ENCODE measurements at places on chromosomes 4 and X.

DNA sequence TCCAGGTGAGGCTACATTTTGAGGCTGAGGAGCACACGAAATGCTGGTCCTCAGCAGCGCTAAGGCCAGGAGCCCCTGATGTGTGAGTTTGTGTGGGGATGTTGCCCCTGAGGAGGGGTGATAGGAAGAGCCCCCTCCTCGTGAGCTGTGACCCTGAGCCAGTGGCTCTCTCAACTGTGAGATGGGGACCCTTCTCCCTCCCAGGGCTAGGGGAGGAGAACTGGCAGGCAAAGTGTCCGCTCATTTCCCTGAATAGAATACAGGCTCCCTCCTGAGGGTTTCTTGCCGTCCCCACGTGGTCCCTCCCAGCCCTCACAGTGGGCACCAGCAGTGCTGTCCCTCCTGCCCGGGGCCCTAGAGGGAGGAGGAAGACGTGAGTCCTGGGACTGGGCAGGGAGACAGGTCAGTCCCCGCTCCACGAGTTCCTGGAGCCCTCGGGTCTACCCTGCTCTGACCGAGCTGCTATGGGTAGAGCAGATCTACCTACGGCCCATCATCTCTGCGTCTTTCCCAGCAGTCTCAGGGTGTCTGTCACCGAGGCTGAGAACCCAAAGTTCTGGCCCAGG, 21.0 kb upstream of the TBC1D14 start:
- no peak for DNase-seq

DNA sequence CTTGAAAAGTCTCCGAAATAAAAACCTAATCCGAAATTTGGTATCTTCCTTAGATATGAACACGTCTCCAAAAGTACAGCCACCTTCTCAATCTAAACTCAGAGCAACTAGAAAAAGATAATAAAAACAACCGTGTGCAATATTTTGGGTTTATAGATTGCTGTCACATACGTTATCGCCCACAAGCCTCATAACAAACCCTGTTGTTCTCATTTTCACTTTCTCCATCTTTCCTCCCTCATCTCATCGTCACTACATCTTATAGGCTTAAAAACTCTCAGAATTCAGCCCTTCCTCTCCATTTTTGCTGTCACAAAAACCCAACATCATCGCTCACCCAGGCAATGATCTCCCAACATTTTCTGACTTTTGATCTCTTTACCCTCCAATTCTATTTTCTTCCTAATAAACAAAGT, 448 bp upstream of the SCFD2 start:
- no peak for DNase-seq

DNA sequence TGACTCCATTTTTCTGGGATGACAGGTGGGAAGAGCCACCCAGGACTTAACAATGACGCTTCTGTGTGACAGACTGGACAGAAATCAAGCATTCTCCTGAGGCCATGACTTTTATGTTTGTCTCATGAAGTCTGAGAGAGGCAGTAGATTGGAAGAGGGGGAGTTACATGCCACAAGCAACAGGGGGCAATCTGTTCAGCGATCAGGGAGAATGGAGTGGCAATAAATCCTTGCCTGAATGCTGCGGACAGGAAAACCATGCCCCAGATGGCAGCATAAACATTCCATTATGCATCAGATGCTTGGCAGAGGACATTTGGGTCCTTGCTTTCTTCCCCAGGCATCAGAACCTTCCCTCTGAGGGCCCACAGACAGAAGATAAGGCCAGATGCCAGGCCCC, 312.4 kb upstream of the DIPK2B start:
- no peak for DNase-seq

- no peak for DNase-seq
Observed at GRCh38 chr4:181957088-181957487, 286.1 kb upstream of the TENM3 start.

DNA sequence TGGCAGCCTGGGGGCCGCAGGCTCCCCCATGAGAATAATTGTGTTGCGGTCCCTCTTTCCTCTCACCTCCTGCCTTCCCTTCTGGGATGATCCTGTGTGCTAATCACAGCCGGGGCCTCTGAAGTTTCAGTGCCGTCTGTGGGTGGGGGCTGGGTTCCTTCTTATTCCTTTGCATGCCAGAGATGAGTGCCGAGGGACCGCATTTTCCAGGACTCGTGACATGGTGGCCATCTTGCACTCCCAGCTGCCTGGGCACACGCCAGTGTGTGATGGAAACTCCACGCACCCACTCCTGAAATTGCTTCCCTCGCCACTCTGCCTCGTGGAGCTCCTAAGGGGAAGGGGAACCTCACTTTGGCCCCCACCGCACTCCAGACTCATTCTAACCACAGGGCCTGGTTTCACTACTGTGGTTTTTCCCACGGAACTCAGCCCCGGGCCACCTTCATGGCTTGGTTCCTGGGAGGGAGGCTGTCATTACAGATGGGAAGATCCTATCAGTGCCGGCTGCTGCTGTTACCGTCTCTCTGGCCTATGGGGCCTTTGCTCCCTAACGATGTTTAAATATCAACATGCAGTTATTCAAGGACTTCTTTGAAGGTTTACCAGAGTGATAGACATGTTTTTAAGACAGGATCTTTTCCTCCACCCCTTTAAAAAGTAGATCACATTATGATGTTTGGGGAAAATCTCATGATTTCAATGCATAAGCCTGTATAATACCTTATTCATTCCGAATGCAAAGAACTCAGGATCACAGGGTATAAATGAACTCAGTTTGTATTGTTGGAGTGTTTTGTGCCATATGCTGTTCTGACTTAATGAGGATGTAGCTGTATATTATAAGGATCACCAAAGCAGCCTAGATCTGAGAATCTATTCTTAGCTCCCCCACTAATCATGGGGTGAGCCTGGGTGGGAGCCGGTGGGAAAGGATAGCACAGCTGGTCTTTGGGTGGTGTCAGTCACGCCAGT, 89.6 kb downstream of the SORCS2 start:
- DNase-seq, result no peak

DNA sequence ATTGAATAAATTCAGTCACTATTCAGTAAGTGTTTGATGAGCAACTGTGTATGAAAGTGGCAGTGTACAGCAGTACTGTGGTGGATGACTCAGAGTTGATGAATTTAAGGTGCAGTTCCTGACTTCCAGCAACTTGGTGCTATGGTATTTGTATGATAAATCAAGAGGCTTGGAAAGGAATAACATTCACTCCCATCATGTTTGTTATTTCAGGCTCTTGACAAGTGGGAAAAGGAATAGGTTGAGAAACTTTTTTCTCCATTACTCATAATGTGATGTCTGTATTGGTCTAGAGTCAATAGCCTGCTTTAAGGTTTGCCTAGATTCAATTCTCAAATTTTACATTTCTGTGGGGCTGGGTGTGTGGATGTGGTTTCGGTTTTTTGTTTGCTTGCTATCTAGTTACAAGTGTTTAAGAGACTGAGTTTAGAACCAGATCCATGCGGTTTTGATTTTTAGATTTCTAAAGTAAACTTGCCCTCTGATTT, 35.1 kb upstream of the CYP2U1 start:
- DNase-seq, result no peak

GRCh38 chr4:36214735-36215485, 29.4 kb downstream of the ARAP2 start:
- no peak for DNase-seq

DNA sequence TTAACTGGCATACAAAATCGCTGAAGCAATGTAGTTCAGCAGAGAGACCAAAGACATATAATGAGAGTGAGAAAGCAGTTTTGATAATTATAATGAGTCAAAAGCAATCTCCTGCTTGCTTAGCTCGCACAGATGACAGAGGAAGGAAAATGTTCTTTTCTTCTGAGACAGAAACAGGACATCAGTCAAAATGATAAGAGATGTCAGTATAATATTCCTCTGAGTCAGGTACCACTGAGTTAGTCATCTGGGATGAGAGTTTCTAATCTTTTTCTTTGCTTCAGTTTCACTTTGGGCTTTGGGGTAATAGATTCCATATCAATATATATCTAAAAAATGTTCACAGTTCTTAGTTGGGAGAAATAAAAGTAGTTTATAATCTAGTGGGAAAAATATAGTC, 387.2 kb downstream of the PCDH7 start:
- DNase-seq, result no peak
